ENCODE measurements at places on chromosomes 1 and 21.

GRCh38 chr1:163083690-163084089, 14.5 kb downstream of the RGS4 start:
- no peak for DNase-seq

GRCh38 chr1:244112636-244113035, 61.6 kb downstream of the ZBTB18 start:
- DNase-seq: no peak

DNA sequence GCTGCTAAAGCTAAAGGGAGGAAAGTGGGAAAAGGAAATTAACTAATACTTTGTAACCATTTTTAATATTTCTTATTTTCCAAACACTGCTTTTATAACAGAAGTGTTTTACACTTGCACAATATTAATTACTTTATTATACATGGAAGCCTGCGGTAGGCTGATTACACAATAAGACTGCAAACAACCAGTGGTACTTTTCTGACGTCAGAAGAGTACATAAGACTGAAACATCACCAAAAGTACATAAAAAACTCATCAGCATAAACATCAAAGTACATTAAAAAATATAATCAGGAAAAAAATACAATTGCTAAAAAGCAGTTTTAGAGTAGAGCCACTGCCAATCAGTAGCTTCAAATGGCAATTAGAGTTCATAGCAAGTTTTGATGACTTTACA, 4.6 kb downstream of the ZNF281 start:
- DNase-seq: no peak

GRCh38 chr1:119453021-119453420, 38.1 kb downstream of the HSD3B2 start:
- DNase-seq: peak; percentile 62

GRCh38 chr21:41976611-41977010, 22.8 kb upstream of the C2CD2 start:
- no peak for DNase-seq

DNA sequence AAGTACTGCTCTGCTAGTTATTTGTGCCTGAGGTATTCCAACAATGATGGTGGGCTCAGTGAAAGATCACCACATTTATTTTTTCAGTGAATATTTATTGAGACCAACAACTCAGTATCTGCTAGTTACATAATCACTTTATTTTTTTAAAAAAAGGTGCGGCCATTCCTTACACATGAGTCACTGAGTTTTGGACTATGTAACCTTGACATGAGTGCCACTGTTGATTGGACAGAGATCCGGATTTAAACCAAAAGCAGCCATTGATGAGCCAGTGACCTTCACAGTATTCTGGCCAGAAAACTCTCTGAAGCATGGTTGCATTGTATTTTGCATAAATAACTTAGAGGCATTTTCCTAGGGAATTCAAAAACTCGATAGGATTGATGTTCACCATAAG, 79.5 kb downstream of the NUF2 start:
- no peak for DNase-seq

DNA sequence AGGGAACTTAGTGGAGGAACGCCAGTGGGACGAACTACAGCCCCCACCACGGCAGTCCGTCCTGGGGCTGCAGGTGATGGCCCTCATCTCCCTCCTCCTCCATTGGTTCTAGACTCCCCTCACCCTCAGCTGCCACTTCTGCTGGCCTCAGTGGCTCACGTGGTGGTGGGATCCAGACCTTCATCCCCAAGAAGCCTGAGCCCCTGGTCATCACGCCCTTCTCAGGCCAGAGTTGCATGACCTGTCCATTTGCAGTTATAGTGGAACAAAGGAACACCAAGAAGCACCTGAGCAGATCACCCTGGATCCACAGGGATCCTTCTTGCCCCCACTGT, 13.0 kb upstream of the FAM110D start:
- no peak for DNase-seq

DNA sequence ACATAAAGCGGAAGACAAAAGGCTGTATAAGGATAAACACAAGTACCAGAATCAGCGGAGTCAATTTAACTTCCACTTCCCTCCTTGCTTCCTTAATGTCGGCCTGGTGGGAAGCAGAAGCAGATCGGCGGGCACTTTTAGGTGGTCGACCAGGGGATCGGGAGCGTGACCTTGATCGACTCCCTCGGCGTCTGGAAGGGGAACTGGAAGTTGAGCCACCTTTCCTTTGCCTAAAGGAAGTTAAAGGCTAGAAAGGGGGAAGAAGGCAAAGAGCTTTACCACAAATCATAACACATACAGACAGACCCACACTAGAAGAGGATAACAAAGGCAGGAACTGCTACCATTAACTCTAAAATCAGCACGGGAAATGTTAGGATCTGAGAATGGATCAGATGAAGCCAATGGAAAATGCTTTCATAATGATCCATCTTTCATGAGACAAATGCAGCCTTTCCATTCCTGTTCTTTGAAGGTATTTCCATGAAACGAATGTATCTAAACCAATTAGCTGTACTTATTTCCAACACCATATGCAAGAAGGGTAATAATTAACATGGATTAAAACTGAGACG, 5.7 kb downstream of the LBR start:
- no peak for DNase-seq

DNA sequence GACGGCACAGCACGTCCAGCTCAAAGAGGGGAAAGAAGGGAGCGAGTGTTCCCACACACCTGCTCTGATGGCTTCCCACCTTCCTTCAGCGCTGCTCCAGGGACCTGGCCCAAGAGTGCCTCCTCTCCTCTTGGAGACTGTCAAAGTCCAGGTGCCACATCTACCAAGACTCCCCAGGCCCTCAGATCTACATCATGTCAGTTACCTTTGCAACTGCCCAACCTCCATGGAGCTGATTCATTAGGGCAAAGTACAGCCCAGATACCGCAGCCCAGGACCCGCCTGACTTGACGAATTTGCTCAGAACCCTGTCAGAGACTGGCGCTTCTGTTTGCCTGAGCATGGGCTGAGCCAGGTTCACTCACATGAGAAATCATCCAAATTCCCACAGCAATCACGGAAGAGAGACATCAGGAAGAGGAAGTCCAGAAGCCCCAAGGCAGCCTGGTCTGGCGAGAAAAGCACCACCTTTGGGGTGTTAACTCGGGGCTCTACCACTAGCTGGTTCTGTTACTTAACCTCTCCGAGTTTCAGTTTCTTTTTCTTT, at the start of gene SEC16B:
Gene SEC16B (minus strand): TSS at position 234 of the 547 bp plus-strand sequence. CDS start 2,077 bp downstream, outside the sequence.
- no peak for DNase-seq

DNA sequence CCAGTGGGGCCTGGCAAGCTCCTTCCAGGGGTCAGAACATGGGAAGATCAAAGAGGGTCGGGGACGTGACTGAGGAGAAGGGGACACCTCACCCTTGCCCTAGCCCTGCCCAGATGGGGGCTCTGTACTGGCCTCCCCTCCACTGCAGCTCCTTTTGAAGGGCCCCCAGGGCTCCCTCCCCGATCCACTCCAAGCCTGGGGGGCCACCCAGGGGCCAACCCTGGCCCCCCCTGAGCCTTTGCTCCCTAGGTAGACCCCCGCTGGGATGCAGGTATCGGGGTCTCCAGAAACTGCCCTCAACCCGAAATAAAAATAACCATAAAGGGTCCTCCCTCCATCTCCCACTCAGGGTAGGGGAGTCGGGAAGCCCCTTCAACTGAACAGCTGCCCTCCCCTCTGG, 37.4 kb upstream of the FAM131C start:
- no peak for DNase-seq

DNA sequence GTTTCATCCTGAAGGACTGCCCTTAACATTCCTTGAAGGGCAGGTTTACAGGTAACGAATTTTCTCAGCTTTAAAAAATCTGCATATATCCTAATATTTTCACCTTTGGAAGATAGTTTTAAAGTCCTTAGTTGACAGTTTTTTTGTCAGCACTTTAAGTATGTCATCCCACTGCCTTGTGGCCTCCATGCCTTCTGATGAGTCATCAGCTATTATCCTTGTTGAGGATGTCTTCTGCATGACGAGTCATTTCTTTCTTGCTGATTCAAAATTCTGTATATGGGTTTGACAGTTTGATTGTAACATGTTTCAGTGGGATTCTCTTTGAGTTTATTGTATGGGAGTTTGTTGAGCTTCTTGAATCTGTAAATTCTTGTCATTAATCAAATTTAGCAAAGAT, 500.6 kb downstream of the DISC1 start:
- no peak for DNase-seq

DNA sequence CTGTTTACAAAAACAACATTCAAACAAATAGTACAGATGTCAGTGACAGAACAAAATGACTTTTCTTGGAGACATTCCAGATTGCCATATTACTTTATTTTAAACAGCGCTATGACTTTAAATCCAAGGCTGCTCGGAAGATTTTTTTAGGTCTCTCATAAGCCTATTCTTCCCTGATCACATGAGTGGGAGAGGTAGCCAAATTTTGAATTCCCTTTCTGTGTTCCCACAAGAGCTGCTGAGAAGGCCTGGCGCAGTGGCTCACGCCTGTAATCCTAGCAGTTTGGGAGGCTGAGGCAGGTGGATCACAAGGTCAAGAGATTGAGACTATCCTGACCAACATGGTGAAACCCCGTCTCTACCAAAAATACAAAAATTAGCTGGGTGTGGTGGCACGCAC, 53.7 kb downstream of the SLC35A3 start:
- DNase-seq: no peak

- DNase-seq: no peak
Observed at GRCh38 chr1:199020051-199020450, 381.2 kb downstream of the PTPRC start.
